ENCODE measurements at places on chromosomes 5 and 9.

GRCh38 chr5:72356361-72356760 lies 36.2 kb downstream of the PTCD2 start:
- no peak for DNase-seq

DNA sequence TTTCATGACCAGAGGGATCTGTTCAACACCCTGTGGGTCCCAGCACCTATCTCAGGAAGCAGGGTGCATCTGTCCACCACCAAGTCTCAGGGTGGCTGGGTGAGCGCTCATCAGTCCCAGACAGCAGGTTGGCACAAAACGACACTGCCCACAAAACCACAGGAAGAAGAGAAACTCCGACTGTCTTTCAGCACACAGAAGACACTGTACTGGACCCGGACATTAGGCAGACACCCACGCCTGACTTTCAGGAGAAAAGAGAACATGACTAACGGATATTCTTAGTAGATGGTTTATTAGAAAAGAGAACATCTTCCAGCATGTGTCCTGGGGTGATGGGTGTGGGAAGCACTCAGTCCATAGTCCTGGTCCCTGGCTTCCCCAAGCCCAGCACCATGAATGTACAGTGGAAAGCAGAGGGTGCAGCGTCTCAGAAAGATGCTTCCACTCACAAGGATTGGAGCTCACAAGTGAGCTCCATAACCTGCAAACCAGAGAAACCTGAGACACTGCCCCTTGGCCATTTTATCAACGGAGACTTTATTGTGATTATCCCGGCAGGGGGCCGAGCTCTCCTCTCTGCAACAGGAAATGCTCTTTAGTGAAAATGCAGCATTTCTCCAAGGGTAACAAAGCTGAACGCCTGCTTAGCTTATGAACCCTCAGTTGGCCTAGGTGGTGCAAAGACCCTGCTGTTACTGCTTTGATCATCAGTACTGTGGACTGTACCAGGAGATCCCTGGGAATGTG lies 35.8 kb upstream of the LCP2 start:
- peak; percentile 60 for DNase-seq

DNA sequence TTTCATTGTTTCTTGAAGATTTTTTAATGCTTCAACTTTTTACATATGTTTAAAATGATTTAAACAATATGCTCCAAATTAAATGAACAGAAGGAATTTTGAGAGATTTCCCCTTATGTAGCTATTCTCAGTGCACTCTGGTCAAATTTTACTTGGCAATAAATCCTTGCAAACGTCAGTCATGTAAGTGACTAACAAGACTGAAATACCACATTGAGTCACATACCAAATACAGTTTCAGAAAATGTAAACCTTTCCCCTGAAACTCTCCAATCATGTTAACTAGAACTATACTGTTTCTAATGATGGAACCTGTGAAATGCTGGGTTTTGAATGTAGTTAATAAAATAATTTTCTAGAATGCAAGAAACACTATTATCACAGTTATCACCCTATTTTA lies 29.6 kb downstream of the SAR1B start:
- DNase-seq: no peak

DNA sequence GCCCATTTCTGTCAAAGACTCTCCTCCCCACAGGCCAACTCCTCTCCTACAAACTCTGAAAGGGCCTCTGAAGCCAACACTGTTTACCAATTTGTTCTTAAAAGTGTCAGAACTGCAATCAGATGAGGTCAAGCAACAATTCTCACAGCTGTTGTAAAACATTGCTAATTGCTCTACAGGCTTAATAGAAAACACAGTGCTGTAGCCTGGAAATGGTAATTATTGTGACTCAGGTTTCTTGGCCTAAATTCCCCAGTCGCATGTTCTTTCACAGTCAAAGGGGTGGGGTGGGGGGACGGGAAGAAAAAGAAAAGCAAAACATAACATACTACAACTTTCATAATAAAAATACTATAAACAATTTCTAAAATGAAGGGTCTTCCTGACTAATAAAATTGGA lies 343.2 kb downstream of the DMAC1 start:
- DNase-seq: no peak

DNA sequence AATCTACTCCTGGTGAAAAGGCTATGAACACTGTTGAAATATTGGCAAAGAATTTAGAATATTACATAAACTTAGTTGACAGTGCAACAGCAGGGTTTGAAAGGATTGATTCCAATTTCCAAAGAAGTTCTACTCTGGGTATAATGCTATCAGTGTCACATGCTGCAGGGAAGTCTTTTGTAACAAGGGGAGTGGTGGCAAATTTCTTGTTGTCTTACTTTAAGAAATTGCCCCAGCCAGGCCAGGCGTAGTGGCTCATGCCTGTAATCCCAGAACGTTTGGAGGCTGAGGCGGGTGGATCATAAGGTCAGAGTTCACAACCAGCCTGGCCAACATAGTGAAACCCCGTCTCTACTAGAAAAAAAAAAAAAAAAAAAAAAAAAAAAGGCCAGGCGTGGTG lies 86.3 kb upstream of the OTULINL start:
- DNase-seq: no peak

GRCh38 chr9:92988215-92988768 lies 41.0 kb downstream of the FGD3 start:
- no peak for DNase-seq

- DNase-seq: no peak
Observed at GRCh38 chr5:58452566-58453258, 7.2 kb downstream of the PLK2 start.

GRCh38 chr9:38035873-38036272 lies 33.2 kb downstream of the SHB start:
- no peak for DNase-seq

DNA sequence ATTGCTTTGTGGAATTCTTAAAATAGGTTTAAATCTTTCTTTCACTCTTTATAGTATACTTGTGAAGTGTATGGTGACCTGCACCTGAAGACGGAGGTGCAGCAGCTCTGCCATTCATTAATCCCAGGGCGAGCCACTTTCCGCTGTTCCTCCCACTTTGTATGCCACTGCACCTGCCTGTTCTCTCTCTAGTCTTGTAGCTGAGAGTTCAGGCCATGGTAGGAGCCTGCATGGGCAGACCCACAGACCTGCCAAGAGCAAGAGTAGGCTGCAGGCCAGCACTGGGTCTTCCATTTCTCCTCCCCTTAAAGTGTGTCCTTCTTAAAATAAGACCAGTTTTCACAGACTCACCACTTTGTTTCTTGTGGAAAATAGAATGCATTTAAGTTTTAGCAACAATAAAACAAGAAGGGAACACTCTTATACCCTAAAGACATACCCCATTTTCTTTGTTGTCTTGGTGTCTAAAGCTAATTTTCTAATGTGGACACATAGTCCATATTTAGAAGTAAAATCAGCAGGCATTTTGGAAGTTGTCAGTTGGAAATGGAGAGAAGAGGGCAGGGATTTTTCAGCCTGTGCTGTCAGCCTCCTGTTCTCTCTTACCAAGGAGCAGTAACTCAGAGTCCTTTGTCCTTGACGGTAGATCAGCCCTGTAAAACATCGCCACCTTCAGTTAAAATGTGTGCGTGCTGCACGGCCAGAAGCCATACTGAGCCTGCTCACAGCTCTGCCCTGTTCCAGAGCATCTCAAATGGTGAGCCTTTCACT lies 103.2 kb downstream of the SNCAIP start:
- no peak for DNase-seq

DNA sequence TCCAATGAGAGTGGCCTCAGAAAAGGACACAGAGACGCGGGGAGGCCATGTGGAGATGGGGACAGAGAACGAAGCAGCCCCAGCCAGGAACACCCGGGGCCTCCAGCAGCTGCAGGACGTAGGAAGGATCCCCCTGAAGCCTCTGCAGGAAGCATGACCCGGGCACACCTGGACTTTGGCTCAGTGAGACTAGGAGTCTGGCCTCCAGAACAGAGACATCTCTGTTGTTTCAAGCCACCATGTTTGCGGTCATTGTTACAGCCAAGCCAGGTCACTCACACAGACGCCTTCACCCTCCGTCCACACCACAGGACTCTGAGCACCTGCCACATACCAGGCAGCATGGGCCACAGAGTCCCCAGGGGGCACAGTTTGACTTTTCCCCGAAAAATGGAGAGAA lies 63.6 kb upstream of the SARDH start:
- no peak for DNase-seq

DNA sequence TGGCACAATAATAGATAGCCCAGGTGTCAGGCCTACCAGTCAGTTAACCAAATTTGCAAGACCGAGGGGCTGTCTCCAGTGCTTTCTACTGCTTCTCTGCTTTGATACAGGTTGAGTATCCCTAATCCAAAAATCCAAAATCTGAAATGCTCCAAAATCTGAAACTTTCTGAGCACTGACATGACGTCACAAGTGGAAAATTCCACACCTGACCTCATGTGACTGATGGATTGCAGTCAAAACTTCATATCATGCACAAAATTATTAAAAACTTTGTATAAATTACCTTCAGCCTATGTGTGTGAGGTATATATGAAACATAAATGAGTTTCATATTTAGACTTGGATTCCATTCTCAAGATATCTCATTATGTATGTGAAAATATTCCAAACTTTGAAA lies 213.5 kb upstream of the PANK3 start:
- DNase-seq: no peak

- no peak for DNase-seq
Observed at GRCh38 chr9:120345379-120345778, 234.6 kb downstream of the CDK5RAP2 start.

DNA sequence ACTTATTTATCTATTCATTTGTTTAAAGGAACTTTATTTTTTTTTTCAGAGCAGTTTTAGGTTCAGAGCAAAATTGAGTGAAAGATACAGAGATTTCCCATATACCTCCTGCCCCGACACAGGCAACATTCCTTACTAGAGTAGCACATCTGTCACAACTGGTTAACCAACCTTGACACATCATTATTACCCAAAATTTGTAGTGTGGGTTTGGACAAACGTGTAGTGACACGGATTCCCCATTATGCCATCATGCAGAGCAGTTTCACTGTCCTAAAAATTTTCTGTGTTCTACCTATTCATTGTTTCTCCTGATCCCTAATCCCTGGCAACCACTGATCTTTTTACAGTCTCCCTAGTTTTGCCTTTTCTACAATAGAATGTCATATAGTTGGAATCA lies 57.3 kb upstream of the LHFPL2 start:
- DNase-seq: no peak

GRCh38 chr5:53944981-53945380 lies 365.4 kb downstream of the ARL15 start:
- DNase-seq: no peak
